ENCODE measurements at places on chromosomes 12 and 14.

- peak; percentile 94 for DNase-seq
Measured at GRCh38 chr12:122867691-122868461, 28.0 kb downstream of the VPS37B start.

- DNase-seq = peak; percentile 83
Measured at GRCh38 chr12:32891956-32892355, 4.6 kb downstream of the PKP2 start.

DNA sequence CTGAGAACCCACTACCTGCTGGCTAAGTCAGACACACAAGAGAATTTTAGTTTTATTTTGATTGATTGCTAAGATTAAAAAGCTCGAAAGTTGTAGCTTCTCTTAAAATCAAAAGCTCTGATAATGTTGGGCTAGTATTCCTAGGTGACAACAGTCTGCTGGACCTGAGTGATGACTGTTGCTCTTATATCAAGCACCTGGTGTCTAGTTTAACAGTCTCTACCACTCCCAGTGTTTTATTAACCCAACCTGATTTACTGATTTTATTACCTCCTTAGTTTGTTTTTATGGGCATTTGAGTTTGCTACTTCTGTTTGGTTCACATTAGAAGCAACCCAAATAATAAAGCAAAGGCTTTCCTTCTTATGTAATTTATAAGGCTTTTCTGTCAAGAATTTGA lies 41.8 kb downstream of the ATP6V1D start:
- DNase-seq = no peak

DNA sequence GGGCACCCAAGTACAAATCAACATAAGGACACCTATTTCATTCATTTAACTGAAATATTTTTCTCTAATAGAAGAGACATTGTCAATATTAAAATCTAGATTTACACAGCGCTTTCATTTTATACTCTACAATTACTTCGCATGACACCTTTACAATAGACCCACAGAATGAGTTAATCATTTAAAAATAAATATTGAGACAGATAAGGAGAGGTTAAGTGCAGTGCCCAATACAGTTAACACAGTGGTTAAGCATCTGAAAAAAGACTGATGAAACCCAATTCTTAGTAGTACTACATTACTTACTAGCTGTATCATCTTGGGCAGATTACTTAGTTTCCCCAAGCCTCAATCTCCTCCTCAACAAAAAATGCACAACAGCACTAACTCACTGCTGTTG lies 116.2 kb downstream of the DENND5B start:
- DNase-seq = no peak

GRCh38 chr14:98959410-98959809 lies 312.6 kb downstream of the BCL11B start:
- DNase-seq = peak; percentile 28

GRCh38 chr12:49253033-49253623 lies 11.8 kb upstream of the TUBA1C start:
- DNase-seq = no peak

- no peak for DNase-seq
Measured at GRCh38 chr14:71588576-71589215, 343.5 kb upstream of the RGS6 start.

GRCh38 chr14:56659964-56660551 lies 80.5 kb downstream of the TMEM260 start:
- DNase-seq = no peak

- peak; percentile 79 for DNase-seq
Measured at GRCh38 chr12:6613015-6613775, 6.0 kb upstream of the CHD4 start.

DNA sequence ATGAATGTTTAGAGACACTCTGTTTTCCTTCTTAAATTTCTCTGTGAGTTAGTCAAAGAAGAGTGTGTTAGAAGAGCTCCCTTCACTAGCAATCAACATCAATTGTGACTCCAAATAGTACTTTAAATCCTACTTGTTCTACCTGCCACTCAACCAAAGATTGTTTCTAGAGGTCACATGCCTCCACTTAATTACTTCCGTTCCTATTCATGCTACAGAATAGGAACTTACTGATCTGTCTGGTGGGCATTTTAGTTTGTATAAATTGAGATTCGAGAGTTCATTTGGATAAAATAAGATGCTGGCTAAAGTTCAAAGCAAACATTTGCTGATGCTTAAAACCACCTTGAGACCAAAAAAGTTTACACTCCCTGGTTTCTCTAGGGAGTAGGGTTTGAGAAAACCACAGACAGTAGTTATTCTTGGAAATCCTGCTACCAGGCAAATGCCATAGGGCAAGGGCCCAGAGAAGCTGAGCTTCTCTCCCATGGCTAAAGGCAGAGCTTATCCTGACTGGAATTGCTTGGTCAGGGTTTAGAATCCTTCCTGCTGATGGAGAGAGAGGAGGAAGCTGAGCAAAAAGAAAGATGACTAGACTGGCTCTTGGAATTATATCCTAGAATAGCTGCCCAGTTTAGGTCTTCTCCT lies 389.6 kb upstream of the ATP2B1 start:
- no peak for DNase-seq

GRCh38 chr14:41000350-41000749 lies 606.3 kb upstream of the LRFN5 start:
- no peak for DNase-seq

GRCh38 chr14:84750763-84751554 lies 779.0 kb upstream of the FLRT2 start:
- no peak for DNase-seq

DNA sequence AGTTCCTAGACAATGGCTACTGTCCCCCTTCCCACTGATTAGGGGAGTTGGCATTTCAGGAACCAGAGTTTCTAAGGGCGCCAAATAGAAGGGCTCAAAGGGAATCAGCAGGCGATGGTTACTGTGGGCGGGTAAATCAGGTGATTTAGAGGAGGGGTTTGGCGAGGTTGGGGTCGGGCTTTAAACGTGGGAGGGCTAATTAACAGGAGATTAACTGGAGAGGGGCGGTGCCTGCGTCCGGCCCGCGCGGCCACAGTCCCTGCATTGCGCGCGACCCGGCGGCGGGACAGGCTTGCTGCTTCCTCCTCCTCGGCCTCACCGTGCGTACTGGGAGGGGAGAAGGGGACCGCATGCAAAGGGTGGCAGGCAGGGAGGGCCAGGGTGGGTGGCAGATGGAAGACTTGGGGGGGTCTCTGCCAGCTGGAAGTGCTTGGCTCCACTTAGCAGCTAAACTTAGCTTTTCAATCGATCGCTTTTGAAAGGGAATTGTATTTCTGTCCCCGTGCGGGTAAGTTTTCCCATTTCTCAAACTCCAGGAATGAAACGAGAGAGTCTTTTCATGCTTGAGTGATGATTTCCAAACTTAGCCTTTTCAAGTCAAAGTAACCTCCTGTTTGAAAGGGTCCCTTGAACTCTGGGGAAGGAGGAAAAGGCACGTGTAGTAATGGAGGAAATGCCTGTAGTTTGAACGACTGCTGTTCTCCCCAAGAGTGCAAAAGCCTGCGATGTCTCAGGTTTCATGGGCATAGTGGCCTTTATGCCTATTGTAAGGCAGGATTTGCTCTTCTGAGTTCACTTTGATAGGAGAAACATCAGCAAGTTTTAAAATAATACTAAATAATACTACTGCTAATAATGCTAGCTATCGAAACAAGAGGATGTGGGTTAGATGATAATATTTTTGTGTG lies at the start of gene MGST1:
Gene MGST1, plus strand, starts transcription at position 255 of the 908 bp plus-strand sequence. CDS start 6,608 bp downstream, outside the sequence.
- peak; percentile 98 for DNase-seq

DNA sequence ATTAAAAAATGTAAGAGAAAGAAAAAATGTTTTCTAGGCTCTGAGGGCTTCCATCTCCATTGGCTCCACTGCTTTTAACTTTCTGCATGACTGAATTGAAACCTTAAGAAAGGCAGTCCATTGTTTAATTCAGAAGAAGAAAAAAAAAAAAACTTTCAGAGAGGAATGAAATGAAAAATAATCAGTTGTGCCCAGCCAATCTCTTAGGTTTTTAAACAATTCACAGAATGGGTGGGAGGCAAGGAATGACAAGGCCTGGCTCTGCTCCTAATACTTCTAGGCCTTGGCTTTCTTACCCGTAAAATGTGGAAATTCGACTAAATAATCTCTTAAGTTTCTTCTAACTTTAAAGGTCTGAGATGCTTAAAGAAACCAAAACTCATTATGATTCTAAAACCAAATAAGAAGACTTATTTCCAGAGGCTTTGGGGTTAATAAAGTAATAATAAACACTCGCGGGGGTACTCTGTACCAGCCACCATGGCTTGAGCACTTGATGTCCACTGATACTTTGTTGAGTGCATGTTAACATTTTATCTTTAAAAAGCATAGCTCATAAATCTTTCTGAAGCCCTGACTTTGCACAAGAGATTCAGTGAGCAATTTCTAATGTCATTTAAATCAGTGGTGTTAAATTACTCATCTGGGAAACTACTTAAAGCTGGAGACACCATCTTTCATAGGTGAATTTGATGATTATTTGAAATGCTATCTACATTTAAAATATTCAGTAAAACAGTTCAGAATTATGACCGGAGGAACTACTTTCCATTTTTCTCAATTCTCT lies 49.6 kb downstream of the STON2 start:
- DNase-seq = no peak

DNA sequence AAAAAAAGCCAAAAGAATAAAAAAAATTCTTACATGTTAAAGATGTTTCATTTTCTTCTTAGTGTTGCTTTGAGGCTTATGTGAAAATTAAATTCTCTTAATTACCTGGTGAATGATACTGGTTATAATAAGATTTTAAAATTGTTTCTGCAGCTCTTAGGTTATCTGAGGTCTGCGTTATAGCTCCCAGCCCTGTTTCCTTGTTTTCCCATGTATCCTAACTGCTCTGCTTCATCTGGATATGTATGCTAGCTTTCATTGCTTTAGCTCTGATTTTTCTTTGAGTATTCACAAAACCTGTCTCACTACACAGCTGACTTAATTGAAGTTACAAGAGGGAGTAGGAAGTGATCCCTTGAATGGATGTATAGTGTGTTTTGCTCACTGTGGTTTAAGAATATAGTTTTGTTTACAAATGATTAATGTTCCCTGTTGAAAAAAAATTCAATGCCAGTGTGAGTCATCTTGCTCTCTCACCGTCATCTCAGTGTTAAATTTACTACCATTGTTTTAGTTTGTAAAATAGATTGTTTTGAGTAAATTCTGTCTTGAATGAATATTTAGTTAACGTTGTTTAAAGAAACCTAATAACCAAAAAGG lies 26.8 kb downstream of the CPSF6 start:
- no peak for DNase-seq

GRCh38 chr14:56532546-56532945 lies 47.1 kb upstream of the TMEM260 start:
- DNase-seq = no peak

DNA sequence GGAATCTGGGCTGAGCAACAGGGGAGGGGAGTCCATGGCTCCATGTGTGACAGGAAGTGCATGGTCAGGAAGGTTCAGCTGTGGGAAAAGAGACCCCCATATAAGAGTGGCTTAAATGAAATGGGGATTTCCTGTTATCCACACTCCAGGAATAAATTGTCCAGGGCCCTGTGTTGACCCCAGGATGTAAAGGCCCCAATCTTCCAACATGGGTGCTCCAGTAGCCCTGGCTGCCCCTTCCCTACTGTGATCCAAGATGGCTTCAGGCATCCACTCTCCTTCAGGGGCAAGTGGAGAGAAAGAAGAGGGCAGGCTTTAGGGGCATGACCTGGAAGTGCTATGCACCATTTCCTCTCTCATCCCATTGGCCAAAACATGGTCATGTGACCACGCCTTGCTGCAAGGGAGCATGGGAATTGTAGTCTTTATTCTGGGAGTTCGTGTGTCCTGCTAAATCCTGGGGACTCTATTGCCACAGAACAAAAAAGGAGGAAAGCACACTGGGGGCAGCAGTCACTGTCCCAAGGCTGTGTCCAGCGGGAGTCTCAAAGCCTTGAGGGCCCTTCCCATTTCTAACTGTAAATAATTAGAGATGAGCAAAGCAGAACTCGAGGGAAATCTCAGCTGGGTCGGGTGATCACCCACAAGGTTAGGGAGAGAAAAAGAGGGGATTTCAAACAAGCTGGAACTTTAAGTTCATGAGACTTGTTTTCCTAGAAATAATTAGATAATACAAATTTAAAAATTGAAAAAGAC lies 289.2 kb downstream of the ADGRD1 start:
- peak; percentile 93 for DNase-seq

DNA sequence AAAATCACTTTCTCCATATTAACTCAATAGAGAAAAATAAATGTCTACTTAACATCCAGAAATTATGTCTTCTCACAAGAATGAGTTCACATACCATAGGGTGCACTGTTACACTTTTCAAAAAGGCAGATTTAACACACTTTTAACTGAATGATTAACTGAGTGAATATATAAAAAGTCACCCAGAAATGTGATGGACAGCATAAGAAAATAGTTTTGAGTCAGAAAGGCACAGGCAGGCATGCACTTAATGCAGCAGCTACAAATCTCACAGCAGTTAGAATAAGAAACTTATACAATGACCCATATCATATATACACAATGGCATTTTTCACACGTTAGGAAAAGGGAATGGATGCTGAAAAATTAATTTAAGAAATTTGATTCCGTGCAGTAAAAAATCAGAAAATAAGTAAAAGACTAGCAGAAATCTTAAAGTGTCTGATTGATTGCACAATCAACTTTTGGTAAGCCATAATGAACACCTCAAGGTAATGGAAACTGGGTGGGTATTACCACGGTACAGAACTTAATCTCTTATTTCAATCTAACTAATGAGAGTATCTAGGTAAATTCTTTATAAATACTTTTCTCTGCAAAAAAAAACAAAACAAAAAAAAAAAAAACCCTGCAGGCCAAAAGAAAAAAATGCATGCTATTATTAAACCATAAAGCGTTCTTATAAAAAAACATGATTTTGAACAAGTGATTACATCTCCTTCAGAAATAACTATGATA lies 3.5 kb downstream of the MED13L start:
- no peak for DNase-seq

GRCh38 chr12:2413999-2414792 lies 361.4 kb downstream of the CACNA1C start:
- no peak for DNase-seq

DNA sequence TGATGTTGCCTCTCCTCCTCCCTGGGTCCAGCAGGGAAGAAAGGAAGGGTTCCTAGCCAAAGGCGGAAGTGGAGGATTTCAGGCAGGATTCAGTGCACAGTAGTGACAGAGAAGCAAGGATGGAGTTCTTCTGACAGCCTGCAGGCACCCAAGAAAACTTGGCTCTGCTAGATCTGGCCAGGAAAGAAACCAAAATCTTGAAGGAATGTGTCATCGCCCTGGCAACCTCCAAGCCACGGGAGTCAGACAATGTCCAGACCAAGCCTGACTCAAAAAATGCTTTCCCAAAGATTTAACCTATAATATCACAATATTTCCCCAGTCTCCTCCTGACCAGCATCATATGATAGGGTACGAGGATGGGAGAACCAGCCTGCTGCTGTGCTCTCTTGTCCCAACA lies 22.8 kb upstream of the DHRS4 start:
- no peak for DNase-seq

DNA sequence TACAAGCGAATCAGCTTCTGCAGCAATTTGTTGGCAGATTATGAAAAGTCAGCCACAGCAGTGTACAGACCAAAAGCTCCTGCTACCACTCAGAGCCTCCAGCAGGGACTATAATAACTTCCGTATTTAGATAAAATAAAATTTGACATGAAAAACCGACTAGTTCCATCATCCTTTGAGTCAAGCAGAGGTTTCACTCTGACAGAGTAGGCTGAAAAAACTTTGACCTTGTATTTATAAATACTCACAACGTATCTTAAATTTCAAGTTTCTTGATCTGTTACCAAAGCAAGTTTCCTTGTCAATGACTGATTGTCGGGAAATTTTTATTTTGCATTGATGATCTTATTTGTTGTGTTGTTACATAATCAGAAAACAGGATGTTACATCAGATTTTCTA lies 283.4 kb downstream of the DAD1 start:
- no peak for DNase-seq

GRCh38 chr12:89970722-89971121 lies 262.1 kb upstream of the ATP2B1 start:
- DNase-seq = no peak

Data from endodermal cell (in vitro differentiated cells).